ENCODE measurements at places on chromosomes 6 and 20.

GRCh38 chr6:158369241-158369640 is 57.0 kb downstream of the TULP4 start:
- DNase-seq, result no peak

GRCh38 chr20:59001449-59002171 is 5.4 kb downstream of the CTSZ start:
- no peak for DNase-seq

- no peak for DNase-seq
These were observed 26.9 kb downstream of the MAP3K7 start for GRCh38 chr6:90559931-90560330.

GRCh38 chr6:168896321-168896720 is 357.3 kb downstream of the THBS2 start:
- DNase-seq, result no peak

DNA sequence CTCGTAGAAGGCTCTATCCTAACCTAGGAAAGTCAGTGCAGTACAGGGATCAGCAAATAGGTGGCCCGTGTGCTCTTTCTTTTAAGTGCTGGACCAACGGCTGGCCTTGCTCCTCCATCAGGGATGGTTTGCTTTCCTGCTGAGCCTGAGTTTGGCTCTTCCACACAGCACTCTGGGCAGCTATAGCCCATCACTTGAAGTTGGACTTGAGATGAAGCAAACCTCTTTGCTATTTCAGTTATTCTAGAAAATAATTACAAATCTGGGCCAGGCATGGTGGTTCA is 66.9 kb upstream of the KCNK16 start:
- no peak for DNase-seq

DNA sequence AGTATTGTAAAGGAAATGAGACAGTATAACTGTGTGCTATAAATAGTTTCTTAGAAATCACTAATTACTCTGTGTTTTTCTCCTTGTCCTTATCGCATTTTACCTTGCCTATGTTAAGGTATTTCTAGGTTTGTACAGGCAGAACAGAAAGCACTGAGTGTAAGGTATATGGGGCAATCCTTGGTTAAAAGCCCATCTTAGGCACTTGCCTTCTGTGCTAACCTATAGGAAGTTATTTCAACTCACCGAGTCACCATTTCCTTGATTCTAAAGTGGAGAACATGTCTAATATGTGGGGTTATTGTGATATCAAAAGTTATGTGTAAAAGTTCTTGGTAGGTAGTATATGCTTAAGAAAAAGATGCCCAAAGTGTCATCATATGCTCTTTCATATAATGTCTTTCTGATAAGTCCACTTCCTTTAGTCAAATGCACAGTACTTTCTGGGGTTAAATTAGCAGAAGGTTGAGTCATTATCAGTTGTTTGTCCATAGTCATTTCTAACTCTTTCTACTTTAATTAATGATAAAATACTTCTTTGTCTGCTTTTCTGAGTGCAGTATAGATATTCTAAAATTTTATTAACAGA is 276.4 kb downstream of the UTRN start:
- no peak for DNase-seq

DNA sequence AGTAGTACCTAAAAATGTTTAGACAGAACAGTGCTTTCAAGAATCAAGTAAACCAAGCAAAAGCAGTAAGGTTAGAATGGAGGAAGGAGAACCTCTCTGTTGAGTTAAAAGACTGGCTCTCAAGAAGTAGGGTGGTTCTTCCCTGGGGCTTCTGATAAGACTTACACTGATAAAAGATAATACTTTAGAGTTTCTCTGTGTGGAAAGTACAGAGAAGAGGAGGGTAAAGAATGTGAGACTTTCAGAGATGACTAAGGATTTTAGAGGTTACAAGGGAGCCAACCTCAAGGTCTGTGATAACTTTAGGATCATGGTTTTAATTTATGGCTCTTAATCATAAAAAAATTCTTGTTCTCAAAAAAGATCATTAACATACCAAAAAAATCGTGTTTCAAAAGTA is 30.9 kb upstream of the ALDH8A1 start:
- DNase-seq, result no peak

GRCh38 chr6:118594877-118595276 is 46.8 kb downstream of the PLN start:
- no peak for DNase-seq

DNA sequence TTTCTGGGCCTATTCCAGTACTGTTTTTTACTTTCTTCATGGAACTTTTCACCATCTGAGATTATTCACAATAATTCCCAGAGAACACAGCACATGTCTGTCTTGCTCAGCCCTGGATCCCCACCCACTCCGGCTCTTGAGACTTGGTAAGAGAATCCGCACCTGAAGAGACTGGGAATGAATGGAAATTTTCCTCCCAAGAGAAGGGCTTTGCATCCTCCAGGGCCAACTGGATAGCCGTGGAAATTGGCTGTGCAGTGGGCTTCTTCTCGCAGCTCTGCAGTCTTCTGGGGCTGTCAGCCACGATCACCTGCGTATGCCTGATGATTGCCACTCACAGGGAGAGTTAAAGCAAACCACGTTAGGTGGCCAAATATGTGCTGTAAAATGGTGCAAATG is 159.1 kb downstream of the THBS2 start:
- no peak for DNase-seq

DNA sequence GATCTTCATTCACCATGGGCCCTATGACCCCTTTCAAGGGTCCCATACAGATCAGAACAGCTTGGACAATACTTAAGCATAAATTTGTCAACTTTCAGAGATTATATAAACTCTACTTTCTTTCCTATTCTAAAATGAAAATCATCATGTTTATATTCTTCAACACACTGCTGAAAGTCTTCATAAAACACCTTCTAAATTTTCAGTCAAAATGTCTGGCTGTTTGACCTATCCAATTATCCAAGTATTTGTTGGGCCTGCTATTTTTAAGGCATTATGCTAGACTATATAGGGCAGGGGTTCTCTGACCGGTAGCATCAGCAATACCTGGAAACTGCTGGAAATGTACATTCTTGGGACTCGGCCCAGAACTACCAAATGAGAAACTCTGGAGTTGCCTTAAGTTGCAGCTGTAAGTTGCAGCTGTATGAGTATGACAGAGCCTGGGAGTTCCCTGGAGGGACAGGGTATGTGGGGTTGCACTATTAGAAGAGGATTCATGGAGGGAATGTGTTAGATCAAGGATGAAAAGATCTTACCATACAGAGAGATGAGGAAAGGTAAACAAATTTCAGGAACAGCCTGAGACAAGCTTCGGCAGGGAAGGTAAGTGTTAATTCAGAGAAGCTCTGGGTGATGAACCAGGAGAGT is 293.0 kb downstream of the ADGB start:
- no peak for DNase-seq

DNA sequence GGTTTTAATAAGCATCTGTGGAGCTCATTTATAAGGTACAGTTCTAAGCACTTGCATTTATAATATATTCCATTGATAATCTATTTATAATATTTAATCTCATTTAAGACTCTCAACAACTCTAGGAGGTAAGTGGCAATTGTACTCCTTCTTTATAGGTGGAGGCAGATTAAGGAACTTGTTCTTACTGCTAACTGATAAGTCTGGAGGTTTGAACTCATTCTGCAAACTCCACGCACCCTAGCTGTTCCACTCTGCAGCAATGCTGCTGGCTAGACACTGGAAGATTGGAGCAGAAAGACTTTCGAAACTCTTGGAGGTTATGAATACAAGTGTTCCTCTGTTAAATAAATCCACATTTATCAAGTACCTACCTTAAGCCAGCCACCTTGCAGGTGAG is 793 bp upstream of the HDAC2 start:
- DNase-seq, result peak; percentile 43

DNA sequence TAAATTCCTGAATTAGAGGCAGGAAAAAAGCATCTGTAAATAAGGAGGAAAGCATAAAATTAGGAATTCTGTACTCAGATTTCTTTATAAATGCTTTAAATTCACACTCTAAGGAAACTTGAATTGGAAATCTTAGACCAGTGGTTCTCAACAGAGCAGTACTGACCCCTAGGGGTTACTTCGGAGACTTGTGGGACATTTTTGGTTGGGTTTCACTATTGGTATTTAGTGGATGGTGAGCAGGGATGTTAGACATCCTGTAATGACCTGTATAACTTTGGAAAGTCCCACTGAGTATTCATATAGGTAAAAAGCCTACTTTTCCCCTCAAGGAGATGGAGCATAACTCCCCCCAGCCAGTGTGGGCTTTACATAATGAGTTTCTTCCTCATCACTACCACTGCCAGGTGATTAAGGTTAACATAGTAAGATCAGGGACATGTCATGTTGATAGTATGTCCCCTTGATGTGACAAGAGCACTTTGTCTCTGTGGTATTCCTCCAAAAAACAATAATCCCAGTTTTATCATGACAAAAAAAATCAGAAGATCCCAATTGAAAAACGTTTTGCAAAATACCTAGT is 31.0 kb downstream of the GLO1 start:
- peak; percentile 26 for DNase-seq

DNA sequence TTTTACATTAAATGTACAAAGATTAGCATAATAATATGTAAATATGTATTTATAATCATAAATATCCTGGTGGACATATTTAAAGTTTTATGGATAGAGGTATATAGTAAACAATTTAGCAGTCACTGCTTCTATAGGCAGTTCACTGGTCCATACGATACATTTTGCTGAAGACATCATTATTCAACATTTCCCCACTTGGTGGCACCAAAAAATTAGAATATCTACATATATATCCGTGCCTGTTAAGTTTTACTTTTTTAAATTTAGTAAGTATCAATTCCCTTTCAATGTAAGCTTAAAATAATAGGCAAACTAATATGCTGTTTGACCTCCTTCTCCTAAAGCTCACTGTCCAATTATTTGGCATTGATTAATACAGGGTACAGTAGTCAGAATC is 64.2 kb downstream of the LMBRD1 start:
- DNase-seq, result no peak

DNA sequence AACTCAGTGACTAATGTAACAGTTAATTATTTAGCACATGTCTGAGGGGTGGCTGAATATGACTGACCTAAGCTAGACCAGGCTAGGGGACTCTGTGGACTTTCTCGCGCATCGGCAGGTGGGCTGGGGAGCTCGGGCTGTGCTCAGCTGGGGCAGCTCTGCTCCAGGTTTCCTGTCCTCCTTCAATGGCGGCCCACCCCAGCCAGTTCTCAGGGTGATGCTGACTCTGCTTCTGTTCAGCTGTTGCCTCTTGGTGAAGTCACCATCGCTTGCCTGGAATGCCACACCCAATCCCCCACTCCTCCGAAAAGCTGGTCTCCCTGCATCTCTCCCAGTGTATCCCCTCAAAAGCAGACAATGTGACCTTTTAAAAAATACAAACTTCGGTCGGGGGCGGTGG is 20.0 kb downstream of the PPP1R3G start:
- DNase-seq, result no peak

- DNase-seq, result no peak
These were observed 121.0 kb downstream of the MRPL14 start for GRCh38 chr6:44006123-44006871.

DNA sequence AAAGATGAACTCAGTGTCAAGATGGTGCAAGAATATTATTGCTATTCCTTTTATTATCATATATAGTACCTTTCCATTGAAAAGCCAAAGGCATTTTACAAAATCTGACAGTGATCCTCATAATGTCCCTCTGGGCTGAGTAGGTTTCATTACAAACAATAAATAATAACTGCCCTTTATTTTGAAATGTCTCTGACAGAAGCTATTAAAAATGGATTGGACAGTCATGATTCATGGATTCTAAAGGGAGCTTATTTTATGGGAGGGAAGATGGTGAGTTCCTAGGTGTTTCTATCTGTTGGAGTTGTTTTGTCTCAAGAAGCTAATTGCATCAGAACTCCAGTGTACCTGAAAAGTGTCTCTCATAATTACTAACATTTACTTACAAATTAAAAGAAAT is 30.4 kb upstream of the HDAC2 start:
- no peak for DNase-seq

DNA sequence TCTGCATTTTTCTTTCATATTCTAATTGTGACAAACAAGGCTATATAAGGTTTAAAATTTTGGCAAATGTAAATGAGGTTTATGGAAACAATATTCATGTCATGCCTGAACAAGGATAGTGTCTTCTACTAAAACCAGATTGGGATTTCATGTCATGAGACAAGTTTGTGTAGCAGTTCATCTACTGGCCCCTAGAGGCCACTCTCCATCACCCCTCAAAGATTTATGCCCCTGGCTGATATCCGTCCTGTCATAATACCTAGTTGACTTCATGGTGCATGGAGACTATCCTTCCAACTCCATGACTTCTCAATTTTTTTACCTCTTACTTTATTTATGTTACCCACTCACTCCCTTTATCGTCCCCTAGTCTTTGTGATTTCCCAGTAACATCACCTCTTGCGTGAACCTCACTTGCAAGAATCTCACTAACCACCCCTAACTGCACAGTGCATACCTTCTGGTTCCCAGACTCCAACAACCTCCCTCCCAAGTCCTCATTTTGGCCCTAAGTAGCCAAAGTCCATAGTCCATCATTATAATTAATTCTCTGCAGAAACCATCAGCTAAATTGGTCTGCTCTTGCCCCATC is 179.8 kb downstream of the TASP1 start:
- DNase-seq, result no peak

DNA sequence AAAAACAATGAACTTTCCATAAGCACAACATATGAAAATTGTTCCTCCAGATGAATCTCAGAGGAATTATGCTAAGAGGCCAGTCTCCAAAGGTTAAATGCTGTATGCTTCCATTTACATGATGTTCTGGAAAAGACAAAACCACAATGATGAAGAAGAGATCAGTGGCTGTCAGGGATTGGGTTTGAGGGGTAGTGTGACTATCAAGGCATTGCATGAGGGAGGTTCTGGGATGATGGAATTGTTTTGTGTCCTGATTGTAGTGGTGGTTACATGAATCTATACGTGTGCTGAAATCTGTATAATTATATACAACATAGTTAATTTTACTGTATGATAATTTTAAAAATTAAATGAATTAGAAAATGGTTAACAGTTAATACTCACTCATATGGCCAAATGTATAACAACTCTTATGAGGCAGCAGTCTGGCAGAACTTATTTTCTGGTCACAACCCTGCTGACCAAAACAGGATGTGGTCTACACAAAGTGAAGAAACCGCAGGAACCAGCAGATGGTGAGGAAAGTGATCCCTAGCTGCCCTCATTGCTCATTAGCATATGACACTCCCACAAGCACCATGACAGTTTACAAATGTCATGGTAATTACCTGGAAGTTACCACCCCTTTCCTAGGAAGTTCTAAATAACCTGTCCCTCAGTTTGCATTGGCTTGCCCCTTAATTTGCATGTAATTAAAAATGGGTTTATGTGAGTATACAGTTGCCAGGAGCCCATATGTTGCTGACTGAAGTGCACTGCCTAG is 31.9 kb downstream of the NSFL1C start:
- no peak for DNase-seq

DNA sequence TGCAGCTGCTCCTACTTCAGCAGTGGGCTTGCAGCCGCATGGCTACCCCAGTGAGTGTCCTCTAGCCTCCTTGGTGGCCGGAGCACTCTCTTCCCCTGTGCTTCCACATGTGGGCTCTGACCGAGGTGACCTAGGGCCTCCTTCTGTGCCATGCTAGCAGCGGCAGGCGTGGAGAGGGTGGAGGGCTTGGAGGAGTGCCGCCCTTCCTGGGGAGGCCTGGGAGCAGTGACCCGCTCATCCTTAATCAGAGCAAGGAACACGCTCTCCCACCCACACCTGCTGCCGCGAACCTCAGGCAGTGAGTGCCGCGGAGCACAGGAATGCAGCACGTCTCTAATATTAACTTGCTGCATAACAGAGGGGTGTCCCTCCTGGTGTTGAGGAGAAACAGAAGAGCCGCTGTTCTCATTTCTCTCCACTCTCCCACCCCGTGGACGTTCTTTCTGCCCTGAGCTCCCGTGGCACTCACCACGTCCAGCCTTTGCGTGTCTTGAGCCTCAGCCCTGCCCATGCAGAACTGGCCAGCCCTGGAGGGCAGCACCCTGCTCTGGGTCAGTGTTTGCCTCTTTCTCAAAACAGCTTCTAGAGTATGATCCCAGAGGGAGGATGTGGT is 31.9 kb downstream of the DUSP22 start:
- DNase-seq, result no peak

All from head of caudate nucleus (tissue), 42 donors.